Activated CD4-positive, alpha-beta T cell treated with anti-CD3 and anti-CD28 coated beads for 4 hours (primary cell): ENCODE measurements at places on chromosomes 1 and 21.
A peak's percentile ranks its signal among the peaks of the same experiment; 100 is the strongest.

- DNase-seq: no peak
Measured at GRCh38 chr1:235637756-235638534, 11.6 kb downstream of the GNG4 start.

GRCh38 chr1:198024782-198025181, 107.6 kb downstream of the LHX9 start:
- no peak for DNase-seq

DNA sequence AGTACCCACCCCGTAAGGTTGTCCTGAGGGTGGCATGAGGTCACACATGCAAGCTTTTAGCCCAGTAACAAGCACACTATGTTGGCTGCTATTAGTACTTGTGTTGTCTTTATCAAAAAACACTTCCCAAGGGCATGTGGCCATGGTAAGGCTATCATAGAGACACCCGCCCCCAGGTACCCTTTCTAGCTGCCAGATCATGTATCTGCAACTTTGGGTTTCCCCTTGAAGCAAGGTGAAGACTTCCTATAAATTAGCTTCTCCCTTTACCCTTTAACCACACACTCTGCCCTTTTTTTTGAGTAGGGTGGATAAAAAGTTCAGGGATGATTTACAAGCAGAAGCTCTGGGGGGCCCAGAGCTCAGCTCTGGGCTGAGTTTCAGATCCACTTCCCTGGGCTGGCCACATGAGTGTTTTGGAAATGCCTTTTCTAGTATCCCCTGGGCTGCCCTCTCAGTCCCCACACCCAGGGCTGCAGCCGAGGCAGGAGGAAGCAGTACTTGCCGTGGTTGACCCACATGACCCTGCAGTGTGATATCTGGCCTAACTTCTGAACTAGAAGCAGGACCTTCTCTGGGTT, 2.0 kb downstream of the ZDHHC18 start:
- peak; percentile 36 for DNase-seq

DNA sequence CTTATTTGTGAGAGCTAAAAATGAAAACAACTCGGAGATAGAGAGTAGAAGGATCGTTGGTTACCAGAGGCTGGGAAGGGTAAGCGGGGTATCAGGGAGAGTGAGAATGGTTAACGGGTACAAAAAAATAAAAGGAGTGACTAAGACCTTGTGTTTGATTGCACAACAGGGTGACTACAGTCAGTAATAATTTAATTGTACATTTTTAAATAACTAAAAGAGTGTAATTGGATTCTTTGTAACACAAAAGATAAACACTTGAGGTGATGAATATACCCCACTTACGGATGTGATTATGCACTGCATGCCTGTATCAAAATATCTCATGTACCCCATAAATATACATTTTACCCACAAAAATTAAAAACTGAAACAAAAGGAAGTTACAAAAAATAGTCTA, 29.4 kb downstream of the FOXJ3 start:
- no peak for DNase-seq

- DNase-seq: no peak
Measured at GRCh38 chr1:226104671-226105121, 42.2 kb downstream of the H3-3A start.

DNA sequence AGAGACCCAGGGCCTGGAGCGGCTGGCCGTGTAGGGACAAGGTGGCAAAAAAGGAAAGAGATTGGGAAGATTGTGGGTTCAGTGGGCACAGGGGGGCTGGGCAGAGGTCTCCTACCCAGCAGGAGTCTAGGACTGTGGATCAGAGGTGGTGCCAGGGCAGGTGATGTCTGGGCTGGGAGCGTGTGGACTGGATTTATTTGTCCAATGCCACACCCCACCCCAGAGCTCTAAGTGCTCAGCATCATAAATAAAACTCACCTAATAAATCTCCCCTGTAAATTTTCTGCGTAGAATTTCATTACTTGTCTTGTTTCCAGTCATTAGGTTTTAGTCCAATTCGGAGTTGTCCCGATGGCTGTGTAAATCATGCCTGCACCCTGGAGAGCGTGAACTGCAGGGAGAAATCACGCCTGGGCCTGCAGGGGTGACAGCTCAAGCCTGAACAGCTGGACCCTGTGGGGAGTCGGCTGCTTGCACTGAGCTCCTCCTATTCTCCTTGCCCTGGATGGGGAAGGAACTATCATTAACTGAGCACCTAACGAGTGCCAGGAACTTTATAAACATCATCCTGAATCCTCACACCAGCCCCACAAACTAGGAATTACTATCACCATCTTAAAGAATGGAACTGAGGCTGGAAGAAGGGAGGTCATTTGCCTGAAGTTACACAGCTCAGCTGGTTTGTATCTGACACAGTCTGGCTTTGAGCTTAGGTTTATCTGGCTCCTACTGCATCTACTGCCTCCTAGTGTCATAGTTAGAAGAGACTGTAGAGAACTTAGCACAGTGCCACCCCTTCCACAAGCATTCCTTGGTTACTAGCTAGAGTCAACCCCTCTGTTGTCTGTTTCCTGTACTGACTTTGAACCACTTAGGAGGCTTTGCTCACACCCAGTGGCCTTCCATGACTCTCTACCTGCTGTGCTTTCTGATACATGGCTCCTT, 25.0 kb upstream of the POU3F1 start:
- DNase-seq: no peak

- no peak for DNase-seq
Measured at GRCh38 chr1:93750955-93751354, 69.3 kb upstream of the BCAR3 start.

DNA sequence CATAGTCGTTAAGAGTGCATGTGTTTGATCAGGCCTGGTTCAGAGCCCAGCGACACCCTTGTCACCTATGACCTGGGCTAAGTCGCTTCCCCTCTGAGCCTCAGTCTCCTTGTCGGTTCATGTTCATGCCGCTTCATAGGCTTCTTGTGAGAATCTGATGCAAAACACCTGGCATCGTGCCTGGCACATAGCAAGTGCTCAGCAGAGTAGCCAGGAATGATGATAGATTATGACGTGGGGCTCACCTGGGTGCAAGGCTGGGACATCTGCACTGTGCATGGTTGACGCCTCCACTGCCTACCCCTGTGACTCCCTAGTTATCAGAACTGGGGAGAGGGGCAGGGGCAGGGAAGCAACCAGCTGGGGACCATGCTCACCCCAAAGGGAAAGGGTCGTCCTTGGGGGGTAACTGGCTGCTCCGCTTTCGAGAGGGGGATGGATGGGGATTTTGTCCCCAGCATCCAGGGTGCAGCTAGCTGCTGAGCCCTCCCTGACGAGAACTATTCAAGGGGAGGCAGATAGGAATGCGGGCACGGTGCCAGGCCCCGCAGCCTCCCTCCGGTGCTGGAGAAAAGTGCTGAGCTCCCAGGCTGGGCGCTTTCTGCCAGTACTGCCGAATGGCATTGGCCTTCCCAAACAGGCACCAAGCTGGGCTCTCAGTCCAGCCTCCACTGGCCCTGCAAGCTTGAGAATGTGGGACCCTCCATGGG, 9.3 kb downstream of the EFHD2 start:
- DNase-seq: no peak

GRCh38 chr1:100400404-100400803, 48.1 kb downstream of the CDC14A start:
- peak; percentile 55 for DNase-seq

DNA sequence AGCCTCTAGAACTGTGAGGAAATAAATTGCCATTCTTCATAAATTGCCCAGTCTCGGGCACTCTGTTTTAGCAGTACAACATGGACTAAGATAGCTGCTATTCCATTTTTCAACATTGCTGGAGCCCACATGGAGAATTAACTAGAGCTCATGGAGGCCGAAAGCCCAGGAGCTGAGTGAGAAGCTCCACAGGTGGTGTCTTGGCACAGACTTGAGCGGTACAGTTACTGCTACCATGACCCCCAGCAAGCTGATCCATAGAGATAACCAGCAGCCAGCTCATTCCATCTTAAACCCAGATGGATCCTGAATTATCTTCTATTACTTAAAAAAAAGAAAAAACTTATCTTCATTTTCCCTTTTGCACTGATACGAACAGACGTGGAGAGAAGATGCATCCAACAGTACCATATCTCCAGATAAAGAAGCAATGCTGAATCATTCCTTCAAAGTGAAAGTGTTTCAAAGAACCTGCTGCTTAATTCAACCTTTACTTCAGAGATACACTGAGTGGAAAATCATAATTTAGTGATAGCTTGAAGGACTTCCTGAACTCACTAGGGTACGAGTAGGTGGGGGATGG, 115.1 kb downstream of the SETD4 start:
- DNase-seq: no peak

DNA sequence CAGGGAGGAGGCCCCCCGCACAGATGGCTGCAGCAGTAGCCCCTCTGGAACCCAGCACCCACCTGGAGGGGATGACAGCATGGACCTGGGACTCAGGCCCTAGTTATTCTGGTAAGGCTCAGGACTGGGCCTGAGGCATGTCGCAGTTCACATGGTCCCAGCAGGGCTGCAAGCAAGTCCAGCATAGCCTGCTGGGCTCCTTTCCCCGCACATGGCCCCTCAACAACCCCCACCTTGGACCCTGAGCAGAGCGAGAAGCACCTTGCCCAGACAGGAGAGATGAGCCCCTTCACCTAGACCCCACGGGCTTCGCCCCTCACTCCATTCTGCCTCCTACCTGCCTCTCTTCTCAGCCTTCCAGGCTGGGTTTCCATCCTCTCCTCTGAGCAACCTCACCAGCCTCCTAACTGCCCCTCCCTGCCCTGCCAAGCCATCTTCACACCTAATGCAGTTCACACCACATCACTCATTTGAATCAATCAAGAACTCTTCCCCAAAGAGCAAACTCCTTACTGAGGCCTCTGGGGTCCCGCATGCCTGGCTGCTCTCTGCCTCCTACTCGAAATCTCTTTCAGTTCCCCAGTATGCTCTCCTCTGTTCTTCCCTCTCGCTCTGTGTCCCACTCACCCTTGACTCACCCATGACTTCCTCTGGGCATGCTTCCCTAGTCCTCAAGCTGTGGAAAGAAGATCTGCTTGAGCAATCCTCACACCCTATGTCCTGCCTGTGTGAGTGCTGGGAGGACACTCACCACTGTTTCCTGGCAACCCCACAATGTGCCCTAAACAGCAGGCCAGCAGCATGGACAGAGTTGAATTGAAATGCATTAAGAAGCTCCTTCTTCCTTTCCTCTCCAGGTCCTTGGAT, 9.4 kb upstream of the THEMIS2 start:
- DNase-seq: no peak

- no peak for DNase-seq
Measured at GRCh38 chr1:197786280-197786679, 11.0 kb upstream of the DENND1B start.

- peak; percentile 62 for DNase-seq
Measured at GRCh38 chr1:154431586-154432373, 26.6 kb downstream of the IL6R start.

- no peak for DNase-seq
Measured at GRCh38 chr1:166307261-166308188, 140.7 kb upstream of the FAM78B start.

DNA sequence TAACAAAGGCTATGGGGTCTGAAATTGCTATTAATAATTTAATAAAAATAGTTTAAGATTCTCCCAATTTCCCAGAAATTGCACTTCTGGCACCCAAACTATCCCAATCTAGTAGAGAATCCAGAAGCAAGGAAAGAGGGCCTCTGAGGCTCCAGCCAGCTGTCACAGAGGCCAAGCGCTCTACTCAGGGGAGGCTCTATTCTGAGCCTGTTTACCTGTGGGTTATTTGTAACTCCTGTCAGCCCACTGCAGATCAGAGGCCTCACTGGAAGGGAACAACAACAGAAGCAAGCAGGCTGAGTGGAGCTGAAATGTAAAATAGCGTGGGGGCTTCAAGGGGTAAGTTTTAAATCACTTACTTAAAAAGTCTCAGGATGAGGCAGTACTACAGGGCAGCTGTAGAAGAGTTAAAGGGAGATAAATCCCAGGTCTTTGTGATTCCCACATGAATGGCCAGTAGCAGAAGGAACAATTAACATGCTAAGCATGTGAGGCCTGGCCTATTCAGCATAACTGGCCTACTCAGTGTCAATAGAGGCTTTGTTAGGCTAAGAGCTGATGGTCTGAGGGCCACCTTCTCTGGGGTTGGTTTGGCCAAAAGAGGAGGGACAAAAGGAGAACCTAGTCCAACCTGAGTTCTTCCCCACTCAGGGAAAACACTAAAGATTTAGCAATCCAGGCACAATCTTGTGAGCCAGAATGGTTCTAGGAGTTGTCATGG, 12.8 kb downstream of the ZNF687 start:
- DNase-seq: no peak

DNA sequence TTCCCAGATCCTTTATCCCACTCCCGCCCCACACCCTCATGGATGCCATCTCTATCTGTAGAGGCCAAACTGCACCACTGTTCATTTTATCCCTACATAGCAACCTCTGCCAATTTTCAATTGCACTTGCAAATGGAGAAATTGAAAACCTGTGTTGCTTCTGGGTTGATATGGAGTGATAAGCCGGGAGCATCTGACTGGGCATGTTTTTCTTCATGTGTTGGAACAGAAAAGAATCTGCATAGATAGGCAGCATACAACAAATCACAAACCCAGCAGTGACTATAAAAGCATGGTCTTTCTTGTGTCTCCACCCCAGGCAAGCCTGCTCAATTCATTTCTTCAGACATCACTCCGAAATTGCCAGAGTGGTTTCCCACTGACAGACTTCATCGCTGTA, 608.8 kb upstream of the CAMK1G start:
- DNase-seq: no peak

DNA sequence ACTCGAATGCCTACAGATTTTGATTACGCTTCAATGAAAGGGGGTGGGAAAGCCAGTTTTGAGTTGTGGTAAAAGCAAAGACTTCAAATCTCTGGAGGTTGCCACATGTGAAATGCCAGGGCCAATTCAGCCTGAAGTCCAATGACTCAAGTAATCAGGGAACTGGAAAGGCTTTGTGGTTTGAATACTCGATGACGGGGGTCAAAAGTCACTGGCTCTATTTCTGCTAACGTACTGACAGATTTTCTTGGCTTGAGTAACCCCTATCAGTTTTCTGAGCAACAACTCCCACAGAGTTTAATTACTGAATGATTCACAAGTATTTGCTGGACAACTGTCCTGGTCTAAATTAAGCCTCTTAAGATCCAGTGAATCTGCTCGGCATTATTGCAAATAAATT, 152.2 kb downstream of the SIPA1L2 start:
- no peak for DNase-seq
